AG09319 (cell line): ENCODE measurements at places on chromosomes 3 and 15.

- no peak for DNase-seq
Measured at GRCh38 chr3:155007729-155008128, 72.4 kb upstream of the MME start.

DNA sequence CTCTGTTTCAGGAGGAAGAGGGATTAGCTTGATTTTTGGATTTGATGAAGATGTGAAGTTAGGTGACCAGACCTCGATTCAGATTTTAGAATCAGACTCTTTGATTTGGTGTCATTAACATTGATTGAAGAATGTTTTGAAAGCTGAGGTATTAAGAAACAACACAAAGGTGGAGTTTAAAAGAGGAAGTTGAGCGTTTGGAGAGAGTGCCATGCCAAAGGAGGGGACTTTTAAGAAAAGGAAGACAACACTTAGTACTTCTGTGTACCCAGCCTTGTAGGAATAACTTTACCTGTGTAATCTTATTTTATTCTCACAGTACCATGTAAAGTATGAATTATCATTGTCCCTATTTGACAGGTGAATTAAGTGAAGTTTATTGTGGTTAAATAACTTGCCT is 34.4 kb downstream of the PPARG start:
- DNase-seq, result no peak

DNA sequence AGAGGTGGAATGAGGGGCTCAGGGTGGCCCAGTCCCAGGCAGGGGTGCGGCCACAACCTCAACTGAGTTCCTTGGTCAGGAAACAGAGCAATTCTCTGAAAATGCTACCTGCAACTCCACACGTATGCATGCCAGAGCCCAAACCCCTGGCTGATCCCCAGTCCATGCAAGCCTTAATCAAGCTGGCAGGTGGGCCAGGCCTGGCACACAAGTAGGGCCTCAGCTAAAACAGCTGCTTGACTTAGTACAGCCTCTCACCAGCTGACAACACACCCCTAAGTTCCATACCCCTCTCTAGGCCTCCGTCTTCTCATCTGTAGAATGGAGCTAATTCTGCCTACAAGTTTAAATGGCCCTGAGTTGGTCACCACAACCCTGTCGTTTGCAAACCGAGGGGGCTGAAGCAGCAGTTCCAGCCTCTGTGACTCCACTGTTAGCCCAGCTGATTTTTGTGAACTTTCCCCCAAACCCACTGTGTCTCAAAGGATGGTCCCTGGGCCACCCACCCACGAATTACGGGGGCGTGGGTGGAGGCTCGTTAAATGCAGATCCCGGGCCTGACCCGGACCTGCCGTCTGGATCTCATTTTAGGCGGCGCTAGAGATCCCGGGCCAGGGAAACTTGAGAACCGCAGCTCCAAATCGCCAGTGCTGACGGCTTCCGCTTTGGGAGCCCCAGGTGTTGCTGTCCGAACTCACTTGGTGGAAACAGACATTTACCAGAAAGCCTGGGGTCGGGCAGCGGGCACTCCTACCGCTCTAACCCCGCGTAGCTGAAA is 927 bp downstream of the CHDH start:
- peak; percentile 5 for DNase-seq

GRCh38 chr3:141114816-141115460 is 63.8 kb downstream of the SPSB4 start:
- no peak for DNase-seq

DNA sequence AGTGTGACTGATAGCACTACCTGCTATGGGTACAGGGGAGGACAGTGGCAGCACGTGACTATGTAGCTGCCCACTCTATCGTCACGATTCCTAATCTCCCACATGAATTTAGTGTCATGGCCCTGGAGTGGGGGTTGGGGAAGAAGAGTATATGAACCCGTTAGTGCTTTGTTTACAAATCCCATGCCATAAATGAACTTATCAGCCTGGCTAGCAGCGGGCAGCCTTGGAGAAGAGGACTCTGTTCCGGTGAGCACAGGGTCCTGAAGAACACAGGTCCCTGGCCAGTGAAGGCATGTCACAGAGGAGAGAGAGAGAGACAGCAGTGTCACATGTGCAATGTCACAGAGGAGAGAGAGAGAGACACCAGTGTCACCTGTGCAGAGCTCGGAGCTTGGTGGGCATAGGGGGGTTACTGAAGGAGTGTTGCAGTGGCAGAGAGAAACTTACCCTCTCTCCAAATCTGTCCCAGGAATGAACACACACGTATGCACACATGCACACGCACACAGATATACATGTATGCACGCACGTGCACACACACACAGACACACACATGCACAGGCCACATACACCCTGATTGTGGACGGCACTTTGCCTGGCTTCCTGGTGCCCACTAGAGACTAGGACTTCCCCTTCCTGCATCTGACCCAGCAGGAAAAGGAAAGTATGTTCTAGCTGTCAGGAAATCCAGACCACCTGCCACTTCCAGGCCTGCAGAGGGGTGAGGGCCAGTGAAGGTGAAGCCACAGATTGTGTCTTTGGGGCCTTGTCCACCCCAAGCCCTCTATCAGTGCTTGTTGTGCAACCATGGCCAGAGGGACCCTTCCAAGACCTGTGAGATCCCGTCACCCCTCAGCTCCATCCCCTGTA is 26.3 kb downstream of the ITGA11 start:
- DNase-seq, result no peak

DNA sequence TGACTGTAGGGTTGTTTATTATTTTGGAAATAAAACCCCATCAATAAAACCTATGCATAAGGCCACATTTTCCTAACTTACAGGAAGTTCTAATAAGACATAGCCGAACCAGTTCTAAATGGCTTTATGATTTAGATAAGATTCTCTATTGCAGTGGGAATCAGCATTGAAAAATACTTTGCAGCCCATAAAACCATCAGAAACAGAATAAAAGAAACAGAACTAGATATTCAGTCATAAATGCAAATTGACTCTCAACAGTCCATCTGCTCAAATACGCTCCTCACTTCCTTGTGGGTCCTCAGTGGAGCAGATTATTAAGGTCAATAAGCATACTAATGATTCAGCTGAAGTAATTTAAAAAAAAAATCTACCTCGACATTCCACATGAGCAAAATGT is 8.8 kb downstream of the SATB1 start:
- DNase-seq, result no peak

- DNase-seq, result no peak
Measured at GRCh38 chr3:14295801-14296200, 106.6 kb upstream of the SLC6A6 start.

- DNase-seq, result no peak
Measured at GRCh38 chr15:84967380-84967779, 14.3 kb upstream of the PDE8A start.

- peak; percentile 57 for DNase-seq
Measured at GRCh38 chr3:58471025-58471887, 20.6 kb upstream of the KCTD6 start.

DNA sequence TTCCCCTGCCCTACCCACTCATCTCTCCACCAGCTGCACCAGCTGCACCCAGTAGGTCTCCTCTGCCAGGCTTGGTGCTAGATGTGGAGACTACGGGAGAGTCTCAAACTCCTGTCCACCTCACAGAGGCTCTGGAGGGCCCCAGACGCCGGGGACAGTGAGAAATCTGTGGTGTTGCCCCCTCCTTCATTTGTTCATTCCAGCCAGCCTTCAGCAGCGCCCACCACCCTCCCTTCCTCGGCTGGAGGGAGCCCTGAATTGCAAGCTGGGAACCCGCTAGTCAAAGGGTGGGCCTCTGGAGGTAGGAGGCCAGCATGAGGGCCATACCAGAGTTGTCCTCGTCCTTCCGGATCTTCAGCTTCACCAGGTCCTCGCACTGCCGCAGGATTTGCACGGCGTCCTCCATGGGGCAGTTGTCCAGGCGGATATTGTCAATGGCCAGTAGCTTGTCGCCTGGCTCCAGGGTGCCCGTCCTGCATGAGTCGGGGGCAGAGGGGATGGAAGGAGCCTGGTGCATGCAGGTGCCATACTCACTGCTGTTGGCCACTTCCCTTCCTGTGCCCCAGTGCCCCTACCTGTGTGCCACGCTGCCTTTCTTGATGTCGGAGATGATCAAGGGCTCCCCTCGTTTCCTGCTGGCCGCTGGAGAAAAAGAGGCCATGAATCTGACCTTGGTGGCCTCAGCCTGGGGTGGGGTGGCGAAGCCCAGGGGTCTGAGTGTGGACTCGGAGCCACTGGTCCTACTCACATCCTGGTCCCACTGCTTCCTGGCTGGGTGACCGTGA is 29.1 kb downstream of the GRIP2 start:
- DNase-seq, result no peak

DNA sequence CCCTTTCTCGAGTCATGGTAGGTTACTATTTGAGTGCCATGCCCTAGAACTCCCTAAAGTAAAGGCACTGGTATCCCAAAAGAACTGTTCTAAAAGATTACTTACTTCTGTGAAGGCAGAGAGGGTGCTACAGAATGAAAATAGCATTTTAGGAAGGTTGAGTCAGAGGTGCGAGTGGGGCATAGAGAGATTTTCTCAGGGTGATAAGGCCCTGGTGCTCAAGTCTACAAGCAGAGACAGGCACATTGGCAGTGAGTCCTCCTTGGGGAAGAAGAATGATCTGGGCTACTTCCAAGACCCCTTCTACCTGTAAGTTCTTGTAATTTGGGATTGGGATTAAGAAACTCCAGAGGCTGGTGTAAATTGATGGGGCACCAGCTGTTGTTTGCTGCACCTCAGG is 96.7 kb downstream of the AKAP13 start:
- no peak for DNase-seq

DNA sequence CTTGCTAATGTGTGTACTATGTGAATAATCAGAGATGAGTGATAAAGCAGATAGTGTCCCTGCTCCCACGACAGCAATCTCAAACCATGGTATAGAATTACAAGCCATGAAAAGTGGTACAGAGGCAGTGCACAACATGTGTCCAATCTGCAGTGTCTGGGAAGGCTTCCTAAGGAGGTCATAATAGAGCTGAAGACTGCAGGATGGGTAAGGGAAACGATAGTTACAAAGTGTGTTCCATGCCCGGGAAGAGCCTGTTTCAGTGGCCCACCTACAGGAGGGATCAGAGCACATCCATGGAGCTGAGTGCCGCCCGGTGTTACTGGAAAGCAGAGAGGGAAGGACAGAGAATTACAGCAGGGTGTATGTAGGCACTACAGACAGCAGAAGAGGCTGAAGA is 48.9 kb downstream of the PAK2 start:
- no peak for DNase-seq

- no peak for DNase-seq
Measured at GRCh38 chr3:116445311-116445841, at the start of gene LSAMP. TSS of gene LSAMP (minus strand) at chr3:116445487.

GRCh38 chr3:123789160-123789559 is 95.0 kb downstream of the MYLK start:
- no peak for DNase-seq

DNA sequence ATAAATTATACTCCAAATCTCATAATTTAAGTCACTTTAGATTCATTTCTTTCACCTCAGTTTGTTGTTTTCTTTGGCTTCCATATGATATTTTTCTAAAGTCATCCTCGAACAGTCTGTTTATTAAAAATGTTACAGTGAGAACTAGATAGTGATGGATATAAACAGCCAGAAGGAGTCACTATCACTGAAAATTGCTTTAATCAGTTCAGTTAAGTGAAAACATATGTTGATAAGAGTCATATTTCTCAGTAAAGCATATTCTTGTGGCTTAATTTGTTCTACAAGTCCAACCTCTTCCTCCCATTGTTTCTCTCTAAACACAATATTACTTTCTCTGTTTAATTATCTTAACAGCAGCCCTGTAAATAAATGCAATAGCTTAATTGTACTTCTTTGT is 427.5 kb upstream of the ALCAM start:
- no peak for DNase-seq

DNA sequence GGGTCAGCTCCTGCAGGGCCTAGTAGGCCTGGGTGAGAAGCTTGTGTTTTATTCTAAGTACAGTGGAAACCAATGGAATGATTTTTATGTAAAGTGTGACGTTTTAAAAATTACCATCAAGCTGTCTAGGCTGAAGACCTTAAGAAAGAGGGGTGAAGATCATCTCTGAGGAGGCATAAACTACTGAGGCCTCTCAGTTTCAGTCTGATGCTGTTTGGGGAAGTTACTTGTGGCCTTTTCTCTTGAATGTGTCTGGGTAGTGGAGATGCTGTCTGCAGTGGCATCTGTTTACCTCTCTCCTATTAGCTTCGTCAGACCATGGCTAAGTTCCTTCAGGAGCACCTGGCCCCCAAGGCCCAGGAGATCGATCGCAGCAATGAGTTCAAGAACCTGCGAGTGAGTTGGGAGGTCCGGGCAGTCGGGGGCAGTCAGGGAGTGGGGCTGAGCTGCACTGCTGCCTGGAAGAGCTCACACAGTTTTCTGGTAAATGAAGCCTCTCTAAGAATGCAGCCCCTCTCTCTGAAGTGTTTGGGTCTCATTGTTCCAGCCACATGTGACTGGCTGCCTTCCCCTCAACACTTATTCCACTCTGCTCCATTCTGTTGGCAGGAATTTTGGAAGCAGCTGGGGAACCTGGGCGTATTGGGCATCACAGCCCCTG is 1.9 kb downstream of the IVD start:
- no peak for DNase-seq

GRCh38 chr3:12015627-12016026 is 11.4 kb downstream of the SYN2 start:
- DNase-seq, result no peak

DNA sequence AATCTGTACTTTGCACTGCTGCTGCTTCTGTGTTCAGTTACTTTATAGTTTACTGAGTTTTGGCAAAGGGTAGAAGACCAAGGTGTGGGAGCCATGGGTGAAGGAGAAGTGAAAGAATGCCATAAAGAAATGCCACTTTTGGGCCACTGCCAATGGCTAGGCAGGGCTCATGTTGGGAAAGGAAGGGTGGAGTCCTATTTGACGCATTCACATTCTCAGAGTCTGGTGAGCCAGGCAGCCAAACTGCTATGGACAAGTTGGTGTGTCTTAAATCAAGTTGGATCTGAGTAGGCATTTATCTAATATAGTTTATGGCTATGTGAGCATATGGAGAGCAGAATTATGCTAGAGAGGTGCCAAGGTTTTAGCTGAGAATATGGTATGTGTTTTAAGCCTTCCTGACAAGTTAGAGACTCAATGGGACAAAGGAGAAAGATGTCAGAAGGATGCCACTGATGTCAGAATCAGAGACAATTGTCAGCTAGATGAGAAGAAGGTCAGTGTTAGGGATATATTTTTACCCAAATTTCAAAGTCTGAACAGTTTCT is 296.1 kb downstream of the AGBL1 start:
- no peak for DNase-seq

- peak; percentile 25 for DNase-seq
Measured at GRCh38 chr15:85407421-85408269, 27.2 kb downstream of the AKAP13 start.

DNA sequence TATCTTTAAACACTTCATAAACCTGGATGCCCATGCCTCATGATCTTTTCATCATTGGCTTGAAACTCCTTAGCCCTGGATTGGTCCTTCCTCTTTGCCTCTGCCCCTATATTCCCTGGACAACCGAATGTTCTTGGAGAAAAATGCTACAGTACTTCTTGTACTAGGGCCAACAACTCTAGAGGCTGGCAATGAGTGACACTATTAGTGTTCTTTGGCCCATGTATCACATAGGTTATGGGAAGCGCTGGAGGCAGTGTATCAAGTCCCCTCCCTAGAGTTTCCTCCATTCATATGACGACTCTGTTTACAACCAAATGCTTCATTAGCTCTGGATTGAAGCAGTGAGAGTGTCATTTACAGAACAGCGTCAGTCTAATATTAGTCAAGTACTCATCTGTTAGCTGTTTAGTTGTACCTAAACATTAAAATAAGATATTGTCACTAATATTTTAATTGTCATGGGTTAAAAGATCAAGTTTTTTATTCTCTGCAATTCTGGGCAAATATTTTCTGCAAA is 66.4 kb upstream of the MYO5C start:
- DNase-seq, result no peak

GRCh38 chr3:124248471-124249028 is 256.6 kb upstream of the ROPN1 start:
- DNase-seq, result no peak

GRCh38 chr3:3615533-3615932 is 183.7 kb upstream of the LRRN1 start:
- DNase-seq, result no peak
